ENCODE measurements at places on chromosomes 5 and 9.

DNA sequence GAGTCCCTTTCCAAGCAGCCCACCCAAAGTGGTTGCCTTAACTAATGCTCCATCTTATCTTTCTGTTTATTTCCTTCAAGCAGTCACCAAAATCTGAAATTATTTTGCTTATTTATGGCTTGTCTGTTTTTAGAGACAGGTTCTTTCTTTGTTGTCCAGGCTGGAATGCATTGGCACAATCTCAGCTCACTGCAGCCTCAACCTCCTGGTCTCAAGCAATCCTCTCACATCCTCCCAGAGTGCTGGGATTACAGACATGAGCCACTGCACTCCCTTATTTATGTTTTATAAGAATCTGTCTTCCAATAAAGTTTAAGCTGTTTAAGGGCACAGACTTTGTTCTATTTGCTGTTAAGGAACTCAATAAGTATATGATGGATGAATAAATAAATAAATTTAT lies 133.7 kb downstream of the GABRB2 start:
- no peak for DNase-seq

- DNase-seq: no peak
These were observed 78.6 kb downstream of the GRIA1 start for GRCh38 chr5:153569036-153569435.

- no peak for DNase-seq
These were observed 24.4 kb downstream of the MEGF9 start for GRCh38 chr9:120689860-120690259.

DNA sequence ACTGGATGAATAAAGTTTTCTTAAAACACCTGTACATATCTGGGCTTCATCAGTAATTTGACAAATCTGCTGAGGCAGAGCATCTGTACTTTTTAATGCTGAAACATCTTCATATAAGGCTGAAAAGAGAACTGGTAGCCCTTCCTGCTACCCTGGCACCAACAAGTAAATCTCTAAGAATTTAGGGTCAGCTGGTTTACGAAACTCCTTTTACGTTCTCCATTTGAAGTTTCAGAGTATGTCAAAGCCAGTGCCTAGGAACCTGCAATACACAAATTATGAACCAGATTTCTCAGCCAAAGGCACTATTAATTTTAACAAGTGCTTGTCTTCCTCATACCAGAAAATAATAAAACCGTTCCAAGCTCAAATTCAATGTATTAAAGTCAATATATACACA lies 3.8 kb downstream of the ZFAND5 start:
- DNase-seq: no peak

- DNase-seq: no peak
These were observed 1.9 kb upstream of the DMRT2 start for GRCh38 chr9:1048231-1048619.

- peak; percentile 14 for DNase-seq
These were observed 62.6 kb downstream of the SEMA5A start for GRCh38 chr5:9483243-9483642.

- no peak for DNase-seq
These were observed 70.7 kb upstream of the RAPGEF1 start for GRCh38 chr9:131810351-131811170.

- DNase-seq: no peak
These were observed 200.3 kb downstream of the SNX18 start for GRCh38 chr5:54717870-54718269.

DNA sequence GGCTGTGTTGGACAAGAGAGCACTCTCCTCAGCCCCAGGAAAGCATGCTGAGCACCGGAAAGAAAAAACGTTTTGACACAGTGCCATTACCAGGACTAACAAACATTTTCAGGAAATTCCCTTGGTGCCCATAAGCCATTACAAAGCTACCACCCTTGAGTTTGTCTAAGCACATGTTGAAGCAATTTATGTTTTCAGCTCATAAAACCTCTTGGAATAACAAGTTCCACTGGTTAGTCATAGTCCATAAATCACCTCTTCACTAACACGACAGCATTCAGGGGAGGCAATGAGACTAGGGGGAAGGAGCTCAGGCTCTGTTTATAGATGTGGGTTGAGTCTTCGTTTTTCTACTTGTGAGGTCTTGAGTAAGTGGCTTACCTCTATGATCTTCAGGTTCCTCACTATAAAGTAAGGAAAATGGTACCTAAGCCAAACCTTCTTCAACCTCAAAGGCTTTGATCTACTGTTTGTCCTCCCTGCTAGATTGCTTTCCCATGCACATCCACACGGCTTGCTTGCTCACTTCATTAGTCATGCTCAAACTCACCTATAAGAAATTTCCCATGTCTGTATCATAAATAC lies 65.4 kb downstream of the DRD1 start:
- peak; percentile 80 for DNase-seq

DNA sequence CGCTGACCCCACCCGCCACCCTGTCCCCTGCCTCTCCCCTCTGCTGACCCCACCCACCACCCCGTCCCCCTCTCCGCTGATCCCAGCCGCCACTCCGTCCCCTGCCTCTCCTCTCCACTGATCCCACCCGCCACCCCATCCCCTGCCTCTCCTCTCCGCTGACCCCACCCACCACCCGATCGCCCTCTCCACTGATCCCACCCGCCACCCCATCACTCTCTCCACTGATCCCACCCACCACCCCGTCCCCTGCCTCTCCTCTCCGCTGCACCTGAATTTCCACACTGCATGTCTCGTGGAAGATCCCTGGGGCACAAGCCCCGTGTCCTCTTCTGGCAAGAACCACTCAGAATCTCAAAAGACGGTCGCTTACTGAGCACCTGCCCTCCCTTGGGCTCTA lies 53.4 kb upstream of the OLFM1 start:
- DNase-seq: no peak

DNA sequence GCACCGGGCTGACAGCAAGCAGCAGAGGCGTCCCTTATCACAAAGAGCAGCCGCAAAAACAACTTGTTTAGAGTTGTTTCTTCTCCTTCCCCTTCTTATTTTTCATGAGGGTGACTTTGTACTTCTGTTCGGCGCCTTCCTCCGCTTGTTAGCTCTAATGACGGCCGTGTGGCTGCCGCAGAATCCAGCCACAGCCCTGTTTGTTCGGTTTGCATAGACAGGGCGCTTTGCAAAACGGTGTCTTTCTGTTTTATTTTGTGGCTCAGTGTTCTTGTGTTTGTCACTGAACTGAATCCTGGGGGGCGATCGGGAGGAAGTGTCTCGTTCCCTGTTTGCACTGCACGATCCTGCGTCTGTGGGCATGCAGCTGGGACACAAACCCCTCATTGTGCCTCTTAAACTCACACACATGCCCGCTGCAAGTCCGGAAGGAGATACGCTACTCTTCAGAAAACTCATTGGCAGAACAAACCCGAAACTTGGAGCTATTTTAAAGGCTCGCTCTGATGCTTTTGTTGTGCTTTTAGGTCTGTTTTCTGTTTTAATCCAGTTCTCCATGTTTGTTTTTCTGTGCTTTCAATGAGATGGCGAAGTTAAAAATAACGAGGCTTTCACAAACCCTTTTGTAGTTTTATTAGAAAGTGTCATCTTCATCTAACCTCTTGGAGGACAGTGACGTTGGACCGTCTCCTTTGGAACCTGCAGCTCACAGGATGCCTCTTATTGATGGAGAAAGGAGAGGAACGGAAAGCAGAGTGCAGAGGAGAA lies 213.9 kb downstream of the IRX2 start:
- no peak for DNase-seq

DNA sequence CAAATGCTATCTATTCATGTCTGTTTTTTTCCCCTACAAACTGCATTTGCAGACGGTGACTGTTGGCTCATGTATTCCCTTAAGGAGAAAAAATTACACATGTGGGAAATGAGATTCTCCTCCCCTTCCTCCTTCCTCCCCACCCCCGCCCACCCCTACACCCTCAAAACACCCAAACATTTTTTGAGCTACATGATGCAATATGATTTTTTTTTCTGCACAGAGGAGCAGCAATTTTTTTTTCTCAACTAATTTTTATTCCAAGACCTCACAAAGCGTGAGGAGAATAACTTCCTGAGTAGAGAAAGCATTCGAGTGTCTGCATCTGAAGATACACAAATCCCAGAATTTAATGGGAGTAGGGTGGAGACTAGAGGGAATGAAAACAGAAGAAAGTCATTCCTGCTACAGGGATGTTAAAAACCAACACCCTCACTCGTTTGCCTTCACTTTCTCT lies 118.1 kb downstream of the PRDM6 start:
- DNase-seq: no peak

DNA sequence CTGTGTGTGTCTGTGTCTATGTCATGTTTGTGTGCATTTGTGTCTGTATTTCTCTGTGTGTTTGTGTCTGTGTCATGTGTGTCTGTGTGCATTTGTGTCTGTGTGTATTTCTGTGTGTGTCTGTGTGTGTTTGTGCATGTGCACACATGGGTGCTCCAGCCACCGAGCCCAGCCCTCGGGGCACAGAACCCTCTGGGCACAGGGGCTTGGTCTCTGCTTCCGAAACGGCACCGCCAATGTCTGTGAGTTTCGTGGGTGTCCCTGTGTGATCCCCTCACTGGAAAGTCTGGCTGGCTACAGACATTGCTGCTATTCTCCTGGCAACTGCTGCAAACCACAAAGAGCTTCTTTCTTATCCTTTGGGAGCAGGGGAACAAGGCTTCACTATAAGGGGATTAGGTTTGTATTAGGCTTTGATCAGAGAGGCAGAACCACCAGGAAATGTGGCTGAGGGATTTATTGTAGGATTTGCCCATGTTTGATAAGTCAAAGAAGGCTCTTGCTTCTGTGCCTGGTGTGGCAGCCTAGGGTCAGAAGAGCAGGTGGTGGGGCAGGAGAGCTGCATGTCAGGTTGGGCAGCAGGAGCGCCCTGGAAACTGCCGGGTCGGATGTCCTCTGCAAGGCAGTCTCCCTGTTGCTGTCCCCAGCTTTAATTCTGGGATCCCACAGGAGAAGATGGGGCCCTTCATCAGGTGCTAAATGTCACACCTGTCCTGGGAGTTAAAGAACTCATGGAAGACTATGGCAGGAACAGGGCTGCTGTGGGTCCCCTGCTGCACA lies 39.6 kb upstream of the FCN1 start:
- no peak for DNase-seq

DNA sequence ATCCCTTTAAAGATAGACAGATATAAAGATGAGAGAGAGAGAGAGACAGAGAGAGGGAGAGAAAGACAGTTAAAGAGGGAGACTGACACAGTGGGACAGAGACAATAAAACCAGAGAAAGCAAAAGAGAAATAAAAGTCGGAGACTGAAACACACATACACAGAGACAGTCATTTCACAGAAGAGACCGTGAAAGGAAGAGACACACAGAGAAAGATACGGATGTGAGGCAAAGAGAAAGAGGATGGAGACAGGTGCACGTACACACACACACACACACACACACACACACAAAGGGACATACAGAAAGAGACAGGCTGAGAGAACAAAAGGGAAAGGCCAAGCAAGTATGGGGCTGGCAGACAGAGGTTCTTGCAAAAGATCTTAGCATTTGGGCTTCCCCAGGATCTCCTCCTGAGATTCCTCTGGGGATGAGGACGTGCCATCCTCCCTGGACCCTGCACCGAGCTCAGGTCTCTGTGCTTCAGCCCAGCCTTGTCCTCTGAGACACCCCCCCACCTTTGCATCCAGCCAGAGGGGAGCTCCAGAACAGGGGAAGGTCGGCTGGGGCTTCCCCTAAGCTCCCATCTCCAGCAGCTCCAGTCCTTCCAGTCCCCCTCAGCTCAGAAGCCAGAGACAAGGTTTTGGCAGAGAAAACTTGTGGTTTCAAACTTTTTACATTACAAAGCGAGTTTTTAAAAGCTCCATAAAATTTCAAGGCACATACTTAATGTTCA lies 318.4 kb upstream of the PANK3 start:
- no peak for DNase-seq

DNA sequence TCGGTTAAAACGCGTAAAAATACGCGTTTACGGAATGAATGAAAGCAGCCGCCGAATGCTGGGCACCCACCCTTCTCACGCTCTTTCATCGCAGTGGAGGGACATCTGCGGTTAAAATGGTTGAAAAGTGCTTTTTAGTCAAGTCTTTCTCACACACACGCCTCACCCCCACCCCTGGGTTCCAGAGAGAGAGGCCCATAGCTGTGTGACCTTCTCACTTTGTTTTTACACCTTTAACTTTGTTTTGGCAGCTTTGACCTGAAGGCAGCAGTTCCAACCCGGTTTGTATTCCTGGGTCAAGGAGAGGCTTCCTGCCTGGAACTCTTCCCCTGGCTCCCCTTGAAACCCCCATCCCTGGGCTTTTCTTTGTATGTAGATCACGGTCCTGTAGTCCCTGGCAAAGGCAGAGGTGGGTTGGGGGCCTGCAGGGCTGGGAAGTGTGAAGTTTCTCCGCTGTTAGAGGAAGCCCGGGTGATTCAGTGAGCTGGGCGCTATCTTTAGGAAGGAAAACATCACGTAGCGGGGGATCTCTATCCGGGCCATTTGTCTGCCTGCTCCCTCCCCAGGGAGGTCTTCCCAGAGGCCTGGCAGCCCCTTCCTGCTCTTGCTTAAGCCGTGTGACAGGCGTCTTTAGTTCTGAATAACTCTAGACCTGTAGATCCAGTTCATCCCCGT lies 29.6 kb downstream of the SPRY4 start:
- DNase-seq: no peak

- DNase-seq: peak; percentile 42
These were observed 48.4 kb downstream of the EXOSC2 start for GRCh38 chr9:130741831-130742449.

- DNase-seq: no peak
These were observed 82.4 kb downstream of the CNTLN start for GRCh38 chr9:17217272-17217671.

DNA sequence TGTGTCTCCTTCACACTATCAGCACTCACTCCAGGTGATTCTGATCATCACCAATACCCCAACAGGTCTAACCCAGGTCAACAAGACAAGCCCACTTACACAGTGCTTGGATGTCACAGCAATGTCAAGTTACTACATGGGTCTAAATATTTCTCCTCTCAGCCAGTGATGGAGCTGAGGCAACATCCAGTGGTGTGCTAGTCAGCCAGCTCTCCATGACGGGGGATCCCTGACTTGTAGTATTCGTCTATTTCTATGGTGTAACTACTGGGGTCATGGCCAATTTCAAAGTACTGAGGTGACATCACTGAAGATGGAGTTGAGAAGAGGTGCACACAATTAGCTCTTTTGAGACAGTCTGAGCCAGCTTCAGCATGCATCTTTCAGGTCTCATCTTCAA lies 31.1 kb downstream of the ADRB2 start:
- no peak for DNase-seq

- DNase-seq: no peak
These were observed 50.0 kb upstream of the COL5A1 start for GRCh38 chr9:134591573-134591981.

DNA sequence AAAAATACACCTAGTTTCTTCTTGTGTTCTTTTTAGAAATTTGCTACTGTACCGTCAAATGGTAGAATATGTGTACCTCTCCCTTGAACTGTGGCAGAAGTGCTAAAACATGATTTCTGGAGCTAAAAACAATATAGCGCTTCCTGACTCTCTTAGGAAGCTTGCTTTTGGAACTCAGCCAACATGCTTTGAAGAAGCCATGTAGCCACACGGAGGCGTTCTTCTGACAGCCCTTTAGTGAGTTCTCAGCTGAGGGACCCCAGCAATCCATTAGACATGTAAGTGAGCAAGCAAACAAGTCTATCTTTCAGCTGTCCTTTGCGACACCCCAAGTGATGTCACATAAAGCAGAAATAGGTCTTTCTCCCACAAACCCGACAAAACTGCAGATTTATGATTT lies 917.0 kb downstream of the CDH9 start:
- no peak for DNase-seq

- no peak for DNase-seq
These were observed 1953.8 kb downstream of the MAT2B start for GRCh38 chr5:165459232-165459631.

- no peak for DNase-seq
These were observed 1.6 kb downstream of the QRFP start for GRCh38 chr9:130895038-130895437.

Data from SW 1271 (cell line).